ENCODE measurements at places on chromosomes 1 and 21. TPM values are rescaled to one million over a fixed set of nuclear protein-coding genes. Genes with fewer than 3 reads are reported as not detected.

GRCh38 chr1:11272544-11272831, 510 bp upstream of the UBIAD1 start:
- no peak for DNase-seq

- no peak for DNase-seq
Observed at GRCh38 chr21:35581640-35582039, 478.7 kb downstream of the SETD4 start.

DNA sequence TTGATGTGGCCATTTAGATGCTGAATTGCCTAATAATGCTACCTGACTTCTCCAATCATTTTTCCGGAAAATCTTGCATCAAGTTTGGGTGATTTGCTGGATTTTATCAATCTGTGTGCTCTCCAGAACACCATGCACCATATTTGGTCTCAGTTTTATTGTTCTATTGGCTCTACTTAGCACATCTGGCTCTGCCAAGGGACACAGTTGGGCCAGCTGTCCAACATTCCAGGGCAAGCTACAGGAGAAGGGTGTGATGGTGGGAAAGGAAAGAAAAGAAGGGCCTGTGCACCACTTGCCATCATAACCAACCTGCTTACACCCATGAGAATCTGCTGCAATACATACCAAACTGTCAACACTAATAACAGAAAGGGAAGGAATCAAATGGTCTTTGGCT, 90.2 kb upstream of the NFIA start:
- DNase-seq: no peak

DNA sequence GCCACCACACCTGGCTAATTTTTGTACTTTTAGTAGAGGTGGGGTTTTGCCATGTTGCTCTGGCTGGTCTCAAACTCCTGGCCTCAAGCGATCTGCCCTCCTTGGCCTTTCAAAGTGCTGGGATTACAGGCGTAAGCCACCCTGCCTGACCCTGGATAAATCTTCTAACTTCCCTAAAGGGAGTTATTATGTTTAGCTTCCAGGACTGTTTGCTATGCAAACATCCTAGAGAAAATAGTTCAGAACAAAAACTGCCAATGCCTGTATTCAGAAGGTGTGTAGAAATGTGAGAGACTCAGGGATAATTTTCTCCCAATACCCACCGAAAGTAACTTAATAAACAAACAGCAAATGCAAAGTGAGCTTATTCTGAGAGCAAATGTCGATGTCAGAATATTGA, 301.2 kb downstream of the TGFB2 start:
- no peak for DNase-seq

Gene RGS18
- 0.13 TPM for total RNA-seq

Gene PLA2G2A
- 6.9 TPM for total RNA-seq

Gene SPATA45
- not detected for total RNA-seq

GRCh38 chr21:35593000-35593502, 467.3 kb downstream of the SETD4 start:
- no peak for DNase-seq

DNA sequence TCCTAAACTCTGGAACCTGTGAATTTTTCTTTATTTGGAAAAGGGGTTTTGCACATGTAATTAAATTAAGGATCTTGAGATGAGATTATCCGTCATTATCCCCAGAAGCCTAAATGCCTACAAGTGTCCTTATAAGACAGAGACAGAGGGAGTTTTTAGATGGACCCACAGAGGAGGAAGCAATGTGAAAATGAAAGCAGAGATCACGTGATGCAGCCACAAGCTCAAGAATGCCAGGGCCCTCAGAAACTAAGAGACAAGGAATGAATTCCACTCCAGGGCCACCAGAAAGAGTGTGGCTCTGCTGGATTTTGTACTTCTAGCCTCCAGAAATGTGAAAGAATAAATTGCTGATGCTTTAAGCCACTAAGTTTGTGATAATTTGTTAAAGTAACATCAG, 183.6 kb upstream of the UBE2U start:
- DNase-seq: peak; percentile 53

Gene S100A5
- total RNA-seq: not detected

GRCh38 chr21:45200031-45200430, 87.7 kb downstream of the POFUT2 start:
- no peak for DNase-seq

- DNase-seq: no peak
Observed at GRCh38 chr1:245079021-245079609, 75.7 kb upstream of the KIF26B start.

DNA sequence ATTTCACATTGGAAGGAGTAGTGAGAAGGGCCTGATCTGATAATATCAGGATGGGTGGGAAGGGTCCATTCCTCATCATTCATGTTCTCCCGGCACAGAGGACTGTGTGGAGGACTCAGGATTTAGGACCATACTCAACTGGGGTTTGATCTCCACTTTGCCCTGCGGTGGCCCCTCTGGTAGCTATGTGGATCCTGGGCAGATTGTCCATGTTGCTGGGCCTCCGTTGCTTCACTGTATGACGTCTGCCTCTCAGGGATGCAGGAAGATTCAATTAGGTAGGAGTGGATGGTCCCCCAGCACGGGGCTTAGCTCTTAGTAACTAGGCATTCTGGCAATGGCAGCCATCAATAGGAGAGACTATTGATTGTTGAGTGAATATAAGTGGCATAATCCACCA, 2.3 kb downstream of the ETS2 start:
- DNase-seq: no peak

GRCh38 chr21:46171996-46172862, 12.0 kb downstream of the SPATC1L start:
- DNase-seq: no peak

- no peak for DNase-seq
Observed at GRCh38 chr1:231414260-231415016, 7.6 kb downstream of the EGLN1 start.

- no peak for DNase-seq
Observed at GRCh38 chr1:12341667-12342066, 111.8 kb downstream of the VPS13D start.

- no peak for DNase-seq
Observed at GRCh38 chr1:10662824-10663677, 133.4 kb downstream of the CASZ1 start.

Measured in lower leg skin (tissue), 4 donors.